Stimulated activated CD4-positive, alpha-beta T cell treated with anti-CD3 and anti-CD28 coated beads, Interleukin-1b, Interleukin-23, amount 100 ng/mL, for 24 hours (primary cell): ENCODE measurements at places on chromosomes 4 and X.

DNA sequence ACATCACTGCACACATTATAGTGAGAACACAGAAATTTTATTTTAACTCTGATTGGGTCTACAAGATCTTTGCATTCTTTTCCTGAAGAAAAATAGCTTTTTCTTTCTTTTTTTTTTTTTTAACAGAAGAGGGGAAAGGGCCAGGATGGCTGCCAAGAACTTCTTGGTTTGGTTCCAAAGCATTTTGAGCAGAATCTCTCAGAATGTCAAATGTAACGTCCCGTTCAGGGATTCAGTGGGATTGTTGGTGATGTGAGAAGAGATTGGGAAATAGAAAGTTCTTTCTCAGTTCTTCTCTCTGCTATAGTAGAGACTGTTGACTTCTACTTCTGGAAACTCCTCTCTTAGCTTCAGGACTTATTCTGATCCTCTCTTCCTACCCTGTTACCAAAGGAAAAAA lies 70.9 kb upstream of the CBR4 start:
- DNase-seq, result no peak

DNA sequence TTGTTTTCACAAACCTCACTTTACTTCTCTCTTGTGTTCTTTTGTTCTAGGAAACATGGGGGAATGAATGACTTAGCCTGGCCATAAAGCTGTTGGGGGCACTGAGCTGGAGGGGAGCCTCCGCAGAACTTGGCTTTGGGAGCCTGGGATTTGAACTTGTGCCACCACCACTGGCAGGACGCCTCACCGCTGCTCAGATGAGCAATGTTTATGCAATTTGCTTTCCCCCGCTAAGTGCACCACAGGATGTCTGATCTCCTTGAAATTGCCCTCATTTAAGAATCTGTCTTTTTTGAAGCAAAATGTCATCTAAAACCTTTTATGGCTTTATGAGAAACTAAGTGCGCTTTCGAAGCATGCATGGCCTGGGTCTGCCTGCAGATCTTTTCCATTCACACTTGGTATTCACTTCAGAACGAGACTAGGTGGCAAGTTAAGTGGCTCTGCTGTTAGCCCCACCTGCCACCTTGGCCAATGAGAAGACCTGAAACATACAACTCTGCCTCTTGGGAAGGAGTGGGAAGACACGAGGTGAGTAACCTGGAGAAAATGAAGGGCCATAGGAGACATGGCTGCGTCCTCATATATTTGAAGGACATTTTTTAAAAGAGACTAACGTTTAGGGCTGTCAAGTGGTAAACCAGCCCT lies 119.3 kb downstream of the LDB2 start:
- no peak for DNase-seq

DNA sequence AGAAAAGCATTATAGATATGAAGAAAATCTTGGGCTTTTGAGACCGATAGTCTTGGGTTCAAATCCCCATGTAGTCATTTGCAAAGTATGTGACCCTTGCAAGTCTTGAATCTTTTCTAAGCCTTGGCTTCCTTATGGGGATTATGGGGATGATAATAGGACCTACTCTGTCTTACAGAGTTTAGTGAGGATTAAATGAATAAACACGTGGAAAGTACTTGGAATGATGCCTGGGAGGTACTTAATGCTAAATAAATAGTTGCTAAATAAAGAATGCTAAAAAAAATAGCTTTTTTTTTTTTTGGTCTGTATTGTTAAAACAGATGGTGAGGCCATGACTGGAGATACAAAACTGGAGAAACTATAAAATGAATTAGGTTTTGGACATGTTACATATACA lies 292.7 kb downstream of the GPAT3 start:
- no peak for DNase-seq

- no peak for DNase-seq
Observed at GRCh38 chr4:15851969-15852368, 73.8 kb downstream of the CD38 start.

- no peak for DNase-seq
Observed at GRCh38 chr4:8616831-8617230, 24.3 kb downstream of the CPZ start.

DNA sequence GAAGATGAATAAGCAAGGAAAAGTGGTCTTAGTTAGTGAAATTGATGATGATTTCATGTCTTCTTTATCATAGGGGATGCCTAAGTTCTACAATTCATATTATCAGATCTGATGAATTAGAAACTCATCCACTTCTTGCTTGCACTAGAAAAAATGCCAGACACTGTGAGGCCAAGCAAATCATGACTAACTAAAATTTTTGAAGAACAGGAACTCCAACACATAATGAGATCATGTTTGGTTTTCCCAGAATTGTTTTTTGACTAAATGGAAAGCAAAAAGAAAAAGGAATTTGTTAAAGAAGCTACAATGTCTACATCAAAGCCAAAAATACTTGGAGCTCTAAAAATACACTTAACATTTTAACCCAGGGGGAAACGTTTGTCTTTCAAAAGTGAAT lies 120.4 kb downstream of the ARSF start:
- DNase-seq, result no peak

DNA sequence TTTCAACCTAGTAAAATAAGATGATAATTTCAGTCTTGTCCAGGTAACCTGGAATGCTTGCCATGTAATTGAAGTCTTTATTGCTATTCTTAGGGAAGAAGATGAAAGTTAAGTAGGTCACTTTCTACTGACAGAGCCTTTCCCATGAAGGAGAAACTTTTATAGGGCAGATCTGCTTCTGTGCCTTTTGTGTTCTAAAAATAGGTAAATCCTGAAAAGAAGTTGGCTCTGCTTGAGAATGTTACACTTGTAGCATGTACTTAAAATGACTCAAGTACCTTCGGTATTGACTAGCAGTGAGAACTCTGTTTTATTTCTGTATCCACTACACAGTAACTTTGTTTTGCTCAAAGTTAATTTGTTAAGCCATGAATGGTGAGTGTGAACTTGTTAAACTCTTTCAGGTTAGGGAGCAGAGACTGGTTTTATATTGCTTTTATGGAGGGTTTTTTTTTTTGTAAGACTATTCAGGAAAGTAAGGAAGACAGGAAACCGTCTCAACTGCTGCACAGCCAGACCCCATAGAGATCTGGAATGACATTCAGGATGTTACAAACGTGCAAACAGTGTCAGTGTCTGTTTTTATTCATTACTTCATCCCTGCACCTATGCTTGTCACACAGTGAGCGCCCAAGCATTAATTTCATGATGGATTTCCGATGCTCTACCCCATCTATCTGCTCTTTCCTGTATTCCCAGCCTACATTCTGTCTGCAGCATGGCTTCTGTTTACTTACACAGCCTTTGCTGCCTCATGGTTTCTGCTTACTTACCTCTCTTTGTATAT lies 53.0 kb downstream of the SEPTIN11 start:
- no peak for DNase-seq

GRCh38 chr4:138643827-138644226 lies 371.8 kb upstream of the NOCT start:
- no peak for DNase-seq
